ENCODE measurements at places on chromosomes 12 and 14. TPM values are rescaled to one million over a fixed set of nuclear protein-coding genes. Genes with fewer than 3 reads are reported as not detected.

KRT73 gene
- total RNA-seq = not detected

GRCh38 chr14:36768638-36769337 lies 107.1 kb downstream of the PAX9 start:
- DNase-seq = no peak
- no peaks in the 10 kb centered on the region for H3K4me1 ChIP-seq
- H3K36me3 ChIP-seq = no peaks in the 10 kb centered on the region

SLC8A3 gene
- 0.42 TPM for total RNA-seq

CIT gene
- 0.98 TPM for total RNA-seq

SRRM4 gene
- not detected for total RNA-seq
